Stimulated activated CD8-positive, alpha-beta memory T cell treated with anti-CD3 and anti-CD28 coated beads, Interleukin-12 subunit alpha, Interleukin-12 subunit beta, amount 100 ng/mL, for 4 hours (primary cell): ENCODE measurements at places on chromosomes 13 and 19.

DNA sequence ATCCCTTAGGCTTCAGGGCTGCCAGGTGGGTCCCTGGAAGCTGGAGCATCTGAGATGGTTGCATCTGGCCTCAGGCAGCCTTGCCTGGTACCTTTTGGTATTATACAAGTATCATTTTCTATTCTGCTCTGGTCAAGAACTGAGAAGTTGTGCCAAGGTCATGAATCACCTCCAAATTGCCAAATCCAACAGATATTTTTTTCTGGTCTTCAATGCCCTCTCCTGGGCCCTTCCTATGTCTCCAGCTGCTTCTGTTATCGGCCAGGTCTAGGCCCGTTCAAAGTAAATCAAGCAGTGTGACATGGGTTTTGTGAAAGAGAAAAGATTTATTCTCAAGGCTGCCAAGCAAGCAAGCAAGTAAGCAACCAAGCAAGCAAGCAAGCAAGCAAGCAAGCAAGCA, 271.1 kb upstream of the MAB21L1 start:
- DNase-seq = no peak

- DNase-seq = no peak
Observed at GRCh38 chr19:13963603-13964105, 11.3 kb downstream of the DCAF15 start.

DNA sequence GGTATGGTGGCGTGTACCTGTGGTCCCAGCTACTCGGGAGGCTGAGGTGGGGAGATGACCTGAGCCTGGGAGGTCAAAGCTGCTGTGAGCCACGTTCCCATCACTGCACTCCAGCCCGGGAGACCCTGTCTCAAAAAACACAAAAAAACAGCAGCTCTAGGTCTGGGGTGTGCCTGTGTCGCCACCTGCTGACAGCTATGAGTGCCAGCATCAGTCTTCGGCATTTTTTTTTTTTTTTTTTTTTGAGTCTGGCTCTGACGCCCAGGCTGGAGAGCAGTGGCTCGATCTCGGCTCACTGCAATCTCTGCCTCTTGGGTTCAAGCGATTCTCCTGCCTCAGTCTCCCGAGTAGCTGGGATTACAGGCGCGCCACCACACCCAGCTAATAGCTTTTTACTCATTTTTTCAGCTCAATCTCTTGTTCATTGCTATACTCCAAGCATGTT, 10.1 kb downstream of the AP2S1 start:
- no peak for DNase-seq

- no peak for DNase-seq
Observed at GRCh38 chr13:29905845-29906244, 55.4 kb upstream of the UBL3 start.

DNA sequence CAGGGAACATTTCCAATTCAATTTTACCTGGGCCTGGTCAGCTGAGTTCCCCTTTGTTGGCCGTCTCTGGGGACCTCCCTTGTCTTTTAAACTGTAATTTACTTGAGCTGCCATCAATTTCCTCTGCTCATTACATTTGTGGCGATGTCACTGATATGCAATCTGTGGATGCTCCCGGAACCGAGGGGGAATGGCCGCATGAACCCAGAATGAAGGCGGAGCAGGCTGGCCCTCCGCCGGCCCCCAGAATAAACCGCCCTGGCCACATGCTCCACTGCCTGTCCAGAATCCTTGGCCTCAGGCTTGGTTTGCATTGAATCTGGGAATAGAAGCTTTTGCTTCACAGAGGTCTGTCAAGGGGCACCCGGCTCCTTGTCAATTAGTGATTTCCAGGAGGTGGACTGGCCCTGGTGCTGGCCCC, 276.8 kb downstream of the TEX29 start:
- no peak for DNase-seq

GRCh38 chr19:6906559-6907060, 19.2 kb downstream of the ADGRE1 start:
- no peak for DNase-seq

GRCh38 chr13:112454648-112455334, 78.6 kb downstream of the SPACA7 start:
- no peak for DNase-seq

GRCh38 chr13:101152184-101152583, 264.1 kb downstream of the NALCN start:
- no peak for DNase-seq

GRCh38 chr19:41367848-41368301, 3.9 kb upstream of the B9D2 start:
- no peak for DNase-seq

DNA sequence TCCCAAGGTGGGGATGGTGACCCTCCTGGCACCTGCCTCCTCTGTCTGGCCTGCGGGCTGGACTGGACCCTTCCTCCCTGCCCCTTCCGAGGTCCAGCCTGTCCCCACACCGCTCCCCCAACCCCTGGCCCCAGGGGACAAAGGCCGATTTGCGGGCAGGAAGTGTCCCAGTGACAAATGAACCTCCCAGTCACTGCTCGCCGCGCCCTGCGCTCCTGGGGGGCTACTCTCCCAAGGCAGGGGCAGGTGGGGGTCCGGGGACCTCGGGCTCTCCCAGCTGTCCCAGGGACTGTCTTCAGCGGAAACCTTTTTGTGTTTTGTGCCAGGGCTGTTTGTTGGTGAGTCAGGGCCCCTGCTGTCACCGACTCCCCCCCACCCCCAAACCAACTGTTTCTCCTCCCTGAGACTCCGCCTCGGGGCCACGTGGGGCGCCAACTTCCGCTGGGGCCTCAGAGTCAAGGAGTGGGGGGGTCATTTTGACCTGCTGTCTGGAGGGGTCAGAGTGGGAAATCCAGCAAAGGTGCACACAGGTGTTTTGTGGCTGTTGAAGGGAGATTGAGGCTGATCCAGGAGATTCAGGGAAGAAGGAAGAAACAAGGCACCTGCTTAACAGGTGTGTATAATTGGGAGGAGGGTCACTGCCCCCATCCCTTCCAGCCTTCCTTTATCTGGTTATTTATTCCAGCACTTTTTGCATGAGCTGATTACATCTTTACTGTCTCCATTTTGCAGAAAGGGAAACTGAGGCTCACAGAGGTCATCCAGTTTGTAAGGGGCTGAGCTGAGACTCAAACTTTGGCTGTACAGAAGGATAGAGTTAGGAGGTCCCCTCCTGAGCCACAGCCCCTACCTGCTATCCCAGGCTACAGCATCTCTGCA, 831 bp downstream of the PGPEP1 start:
- peak; percentile 54 for DNase-seq

- no peak for DNase-seq
Observed at GRCh38 chr19:23286477-23286876, 36.3 kb upstream of the ZNF724 start.

- DNase-seq = no peak
Observed at GRCh38 chr13:100773429-100773828, 98.8 kb upstream of the TMTC4 start.

DNA sequence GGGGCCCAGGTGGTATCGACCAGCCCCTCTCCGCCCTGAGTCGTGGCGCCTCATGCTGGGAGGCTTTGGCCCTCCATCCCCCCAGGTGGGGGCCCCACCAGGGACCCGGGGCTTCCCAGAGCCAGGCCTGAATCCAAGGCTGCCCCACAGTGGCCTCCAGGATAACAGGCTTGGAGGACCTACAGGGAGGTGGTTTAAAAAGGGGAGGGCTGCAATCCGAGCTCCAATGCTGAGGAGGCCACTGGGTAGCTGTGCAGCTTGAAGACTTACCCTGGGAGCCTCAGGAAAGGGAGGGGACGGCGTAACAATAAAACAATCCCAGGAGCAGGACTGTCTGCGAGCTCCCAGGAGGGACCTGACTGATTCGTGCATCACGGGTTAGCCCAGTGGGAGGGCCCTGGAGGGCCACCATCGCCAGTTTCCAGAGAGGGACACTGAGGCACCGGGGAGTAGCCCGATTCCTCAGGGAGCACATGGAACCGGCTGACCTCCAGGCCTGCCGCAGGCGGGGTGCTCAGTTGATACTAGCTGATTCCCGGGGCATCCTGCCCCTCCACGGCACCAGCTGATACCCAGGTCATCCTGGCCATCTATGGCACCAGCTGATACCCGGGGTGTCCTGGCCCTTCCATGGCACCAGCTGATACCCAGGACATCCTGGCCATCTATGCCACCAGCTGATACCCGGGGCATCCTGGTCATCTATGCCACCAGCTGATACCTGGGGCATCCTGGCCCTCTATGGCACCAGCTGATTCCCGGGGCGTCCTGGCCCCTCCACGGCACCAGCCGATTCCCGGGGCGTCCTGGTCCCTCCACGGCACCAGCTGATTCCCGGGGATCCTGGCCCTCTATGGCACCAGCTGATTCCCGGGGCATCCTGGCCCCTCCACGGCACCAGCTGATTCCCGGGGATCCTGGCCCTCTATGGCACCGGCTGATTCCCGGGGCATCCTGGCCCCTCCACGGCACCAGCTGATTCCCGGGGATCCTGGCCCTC, 3.7 kb upstream of the C2CD4C start:
- DNase-seq = no peak

DNA sequence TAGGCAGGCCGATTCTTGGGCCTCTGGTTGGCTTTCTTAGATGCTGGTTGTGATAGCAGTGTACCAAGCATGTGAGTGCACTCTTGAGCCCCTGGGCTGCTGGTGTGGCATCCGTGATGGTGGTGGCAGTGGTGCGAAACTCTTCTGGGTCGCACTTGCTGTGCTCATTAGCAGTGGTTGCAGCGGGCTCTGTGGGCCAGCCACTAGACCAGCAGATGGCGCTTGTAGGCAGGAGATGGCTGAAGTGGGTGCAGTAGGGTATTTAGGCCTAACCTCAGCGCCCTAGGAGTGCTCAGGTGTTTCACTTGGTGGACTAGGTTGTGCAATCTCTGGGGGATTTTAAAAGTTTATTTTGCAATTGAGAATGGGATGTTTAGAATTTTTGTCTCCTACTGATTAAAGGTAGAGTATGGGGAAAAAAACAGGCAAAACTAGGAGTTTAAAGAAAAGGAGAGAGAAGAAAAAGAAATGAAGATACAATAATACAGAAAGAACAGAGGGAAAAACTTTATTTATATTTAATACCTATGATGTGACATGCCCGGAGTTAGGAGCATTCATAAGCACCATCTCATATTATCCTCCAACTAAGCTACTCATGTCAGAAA, 4.3 kb upstream of the ZNF17 start:
- peak; percentile 47 for DNase-seq

DNA sequence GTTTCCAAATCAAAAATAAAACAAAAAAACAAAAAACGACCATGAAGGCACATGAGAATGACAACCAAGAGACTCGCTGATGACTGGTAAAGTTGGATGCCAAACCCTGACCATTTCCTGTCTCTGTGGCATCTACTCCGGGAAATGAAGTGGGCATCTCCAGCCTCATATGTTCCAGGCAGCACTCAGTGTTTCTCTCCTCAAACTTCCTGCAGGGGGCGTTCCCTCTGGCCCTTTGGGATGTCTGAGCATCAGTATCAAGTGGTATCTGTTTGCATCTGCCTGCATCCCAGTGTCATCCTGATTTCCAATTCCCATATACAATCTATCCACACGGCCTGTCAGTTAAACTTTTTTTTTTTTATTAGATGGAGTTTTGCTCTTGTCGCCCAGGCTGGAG, 9.8 kb upstream of the SIGLEC12 start:
- no peak for DNase-seq

DNA sequence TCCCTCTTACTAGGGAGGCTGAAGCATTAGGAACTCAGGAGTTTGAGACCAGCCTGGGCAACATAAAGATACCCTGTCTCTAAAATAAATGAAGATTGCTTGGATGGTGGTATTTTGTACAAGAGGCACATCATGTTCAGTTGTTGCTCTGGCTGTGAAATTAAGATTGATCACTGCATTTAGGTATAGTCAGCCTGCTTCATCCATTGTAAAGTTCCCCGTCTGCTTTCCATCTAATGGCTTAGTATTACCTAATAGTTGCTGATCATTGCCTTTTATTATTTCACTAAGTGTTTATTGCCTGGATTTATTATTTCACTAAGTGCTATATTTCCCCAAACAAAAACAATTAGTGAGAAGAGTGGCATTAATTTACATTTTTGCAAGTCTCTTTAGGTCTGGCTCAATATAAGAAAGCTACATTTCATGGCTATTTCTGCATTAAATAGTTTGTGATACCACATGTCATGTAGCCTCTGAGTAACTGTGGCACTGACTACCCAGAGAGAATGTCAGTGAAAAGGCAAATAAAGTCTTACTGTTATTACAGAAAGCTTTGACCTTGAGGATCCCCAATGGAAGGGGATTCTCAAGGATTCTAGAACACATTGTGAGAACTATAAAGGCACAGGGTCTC, 45.0 kb upstream of the ZMYM5 start:
- DNase-seq = no peak

- DNase-seq = peak; percentile 37
Observed at GRCh38 chr19:6551607-6552450, 21.0 kb downstream of the TNFSF9 start.

DNA sequence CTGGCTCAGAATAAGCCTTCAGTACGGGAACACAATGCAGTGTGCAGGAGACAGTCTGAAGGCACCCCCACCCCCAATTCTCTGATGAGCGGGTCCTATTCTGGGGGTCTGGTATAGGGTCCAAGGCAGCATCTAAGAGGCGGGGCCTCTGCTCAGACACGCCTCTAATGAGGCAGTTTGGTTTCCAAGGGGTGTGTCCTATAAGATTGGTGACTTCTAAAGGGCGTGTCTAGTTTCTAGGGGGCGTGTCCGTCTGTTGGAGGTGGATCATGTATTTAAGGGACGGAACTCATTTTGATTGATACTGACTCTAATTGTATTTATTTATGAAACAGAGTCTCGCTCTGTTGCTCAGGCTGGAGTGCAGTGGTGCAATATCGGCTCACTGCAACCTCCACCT, 8.7 kb downstream of the FIZ1 start:
- DNase-seq = no peak

DNA sequence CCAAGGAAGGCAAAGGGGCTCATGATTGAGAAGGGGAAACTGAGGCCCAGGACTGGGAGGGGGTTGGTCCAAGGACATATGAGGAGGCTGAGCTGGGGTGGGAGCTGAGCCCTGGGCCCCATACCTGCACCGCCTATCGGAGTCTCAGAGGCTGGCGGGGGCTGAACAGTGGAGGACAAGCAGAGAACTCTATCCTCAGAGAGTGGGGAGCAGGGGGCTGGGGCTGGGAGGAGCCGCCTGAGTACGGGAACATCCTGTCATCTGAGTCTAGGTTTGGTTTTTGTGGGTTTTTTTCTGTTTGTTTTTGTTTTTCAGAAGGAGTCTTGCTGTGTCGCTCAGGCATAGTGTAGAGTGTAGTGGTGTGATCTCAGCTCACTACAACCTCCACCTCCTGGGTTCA, 6.2 kb downstream of the ARRDC2 start:
- no peak for DNase-seq

- no peak for DNase-seq
Observed at GRCh38 chr13:113816254-113816929, 47.5 kb downstream of the GAS6 start.

GRCh38 chr19:48961673-48962028, 3.5 kb upstream of the FTL start:
- DNase-seq = no peak

- peak; percentile 64 for DNase-seq
Observed at GRCh38 chr19:17488593-17489391, 18.5 kb downstream of the SLC27A1 start.

GRCh38 chr13:47256618-47257017, 359.8 kb upstream of the HTR2A start:
- no peak for DNase-seq

DNA sequence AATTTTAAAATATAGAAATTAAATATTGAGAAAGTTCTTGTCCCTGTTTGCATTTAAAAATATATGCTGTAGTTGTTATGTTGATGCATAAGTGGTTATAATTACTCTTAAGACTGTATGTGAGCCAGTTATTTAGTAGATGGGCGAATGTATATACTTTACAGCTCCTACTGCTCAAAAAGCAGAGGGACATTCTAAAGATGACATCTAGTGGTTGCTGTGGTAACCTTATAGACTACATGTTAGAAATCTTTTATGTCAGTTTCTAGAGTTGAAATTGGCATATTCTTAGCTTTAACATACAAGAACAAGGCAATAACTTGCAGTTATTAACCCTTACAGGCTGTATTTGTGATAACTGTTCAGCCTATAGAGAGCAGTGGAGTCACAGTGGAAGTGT, 160.5 kb downstream of the OLFM4 start:
- no peak for DNase-seq
